ENCODE measurements at places on chromosomes 7 and 10.

GRCh38 chr7:18163091-18163490, 135.4 kb upstream of the PRPS1L1 start:
- no peak for DNase-seq

DNA sequence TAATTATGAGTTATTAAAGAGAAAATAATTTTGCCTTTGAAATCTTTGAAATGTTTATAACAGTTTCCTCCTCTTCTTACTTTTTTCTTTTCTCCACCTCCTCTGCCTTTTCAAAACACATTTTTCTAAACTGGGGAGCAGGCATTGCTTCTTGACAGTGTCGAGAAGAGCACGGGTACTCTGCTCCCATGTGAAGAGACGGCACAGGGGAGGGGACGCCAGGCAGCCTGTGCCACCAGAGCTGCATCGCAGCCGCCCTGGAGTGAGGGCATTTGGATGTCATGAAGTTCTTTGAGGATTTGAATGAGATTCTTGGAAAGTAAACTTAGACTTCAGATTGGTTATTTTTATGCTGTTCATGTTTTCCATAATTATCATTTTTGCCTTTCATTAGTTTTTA, 149.7 kb downstream of the ACTR3B start:
- DNase-seq = no peak

GRCh38 chr10:43167498-43167889, 29.2 kb downstream of the CSGALNACT2 start:
- DNase-seq = no peak

DNA sequence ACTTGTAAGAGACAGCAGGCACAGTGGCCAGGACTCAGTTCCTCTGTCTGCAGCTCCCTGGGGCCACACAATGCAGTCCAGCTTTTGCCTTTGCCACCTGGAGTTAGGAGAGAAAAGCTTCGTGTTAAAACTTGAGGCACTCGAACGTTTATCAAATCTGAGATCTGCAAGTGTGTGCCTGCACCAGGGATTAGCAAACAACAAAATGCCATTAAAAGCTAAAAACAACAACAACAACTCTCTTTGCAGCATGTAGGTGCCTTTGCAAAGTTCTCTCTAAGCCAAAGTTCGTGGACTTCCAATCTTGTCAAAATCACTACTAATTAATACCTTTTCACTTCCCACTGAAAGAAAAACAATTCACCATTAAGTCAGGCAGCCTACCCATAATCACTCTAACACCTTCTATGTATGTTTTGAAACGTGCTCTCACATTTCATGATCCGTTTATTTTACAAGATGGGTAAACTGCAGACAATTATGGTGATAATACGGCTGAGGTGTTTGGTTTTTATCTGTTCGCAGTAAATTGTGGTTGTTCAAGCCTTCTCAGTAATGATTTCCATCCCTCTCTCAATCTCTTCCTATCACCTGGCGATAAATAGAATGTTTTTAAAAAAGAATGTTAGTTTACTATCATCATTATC, 36.2 kb upstream of the SDK1 start:
- DNase-seq = no peak

- DNase-seq = no peak
These were observed 511.0 kb upstream of the PCDH15 start for GRCh38 chr10:55311848-55312635.

DNA sequence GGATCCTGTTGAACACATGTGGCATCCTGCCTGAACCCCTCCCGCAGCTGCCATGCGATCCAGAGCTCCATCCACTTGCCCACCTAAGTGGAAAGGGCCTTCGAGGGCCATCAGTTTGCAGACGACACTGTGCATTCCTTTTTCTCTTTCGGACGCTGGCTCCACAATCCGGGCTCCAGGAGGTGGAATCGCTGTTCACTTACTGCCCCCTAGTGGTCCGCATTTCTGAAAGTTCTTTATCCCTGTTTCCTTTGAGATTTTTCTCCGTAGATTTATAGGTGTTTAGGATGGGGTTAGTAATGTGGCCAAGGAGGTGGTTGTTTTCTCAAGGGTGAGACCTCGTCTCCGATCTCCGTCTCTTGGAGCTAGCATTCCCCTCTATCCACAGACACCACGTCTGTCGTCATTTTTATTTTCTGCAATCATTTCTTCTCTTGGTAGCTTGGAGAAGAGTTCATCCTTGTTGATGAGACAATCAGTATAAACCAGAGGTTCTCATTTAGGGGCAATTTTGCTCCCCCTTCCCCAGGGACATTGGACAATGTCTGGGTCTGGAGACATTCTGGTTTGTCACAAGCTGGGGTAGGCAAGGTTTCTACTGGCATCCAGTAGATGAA, 204.6 kb downstream of the ARHGAP21 start:
- no peak for DNase-seq

- no peak for DNase-seq
These were observed 111.1 kb upstream of the C10orf90 start for GRCh38 chr10:126781450-126782216.

GRCh38 chr7:94080551-94080950, 76.4 kb upstream of the BET1 start:
- DNase-seq = no peak

DNA sequence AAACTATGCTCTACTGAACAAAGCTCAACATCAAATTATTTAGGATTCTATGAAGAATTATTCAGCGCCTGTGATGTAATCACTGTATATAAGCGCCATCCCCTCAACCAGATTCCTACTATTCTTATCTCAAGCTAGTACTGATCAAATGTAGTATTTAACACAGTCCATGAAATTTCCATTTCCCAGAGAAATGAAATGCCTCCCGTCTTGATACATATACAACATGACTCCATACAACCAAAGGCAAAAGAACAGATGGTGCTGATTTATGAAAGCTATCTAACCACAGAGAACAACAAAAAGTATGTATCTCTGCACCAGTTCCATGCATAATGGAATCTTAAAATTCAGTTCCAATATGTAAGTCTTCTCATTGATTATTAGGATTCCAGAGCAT, 406.1 kb downstream of the PARD3 start:
- no peak for DNase-seq

DNA sequence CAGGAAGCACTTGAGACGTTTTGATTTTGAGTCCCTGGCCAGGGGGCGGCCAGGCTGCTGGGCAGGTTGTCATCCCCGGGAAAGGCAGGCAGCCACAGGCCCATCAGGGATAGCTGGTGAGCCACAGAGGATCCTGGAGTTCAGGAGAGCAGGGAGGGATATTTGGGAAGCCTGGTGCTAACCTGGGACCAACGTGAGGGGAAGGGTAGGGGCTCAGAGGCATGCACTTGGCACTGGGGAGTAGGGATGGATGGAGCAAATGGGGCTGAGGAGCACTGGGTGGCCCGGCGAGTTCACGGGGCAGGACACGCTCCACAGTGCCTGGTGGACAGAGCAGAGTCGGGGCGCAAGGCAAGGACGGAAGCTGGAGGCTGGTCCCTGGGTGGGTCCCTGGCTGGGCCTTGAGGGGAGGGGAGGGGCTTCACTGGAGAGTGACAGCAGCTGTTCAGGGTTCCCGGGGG, 30.2 kb downstream of the LRRC27 start:
- DNase-seq = peak; percentile 52
